ENCODE measurements at places on chromosomes 5 and 9.

GRCh38 chr9:77022783-77023440 lies 3.5 kb downstream of the FOXB2 start:
- no peak for DNase-seq

- DNase-seq: no peak
Measured at GRCh38 chr5:53874409-53874808, 314.0 kb downstream of the NDUFS4 start.

GRCh38 chr5:88882276-88883038 lies 527 bp downstream of the MEF2C start:
- DNase-seq: peak; percentile 29

DNA sequence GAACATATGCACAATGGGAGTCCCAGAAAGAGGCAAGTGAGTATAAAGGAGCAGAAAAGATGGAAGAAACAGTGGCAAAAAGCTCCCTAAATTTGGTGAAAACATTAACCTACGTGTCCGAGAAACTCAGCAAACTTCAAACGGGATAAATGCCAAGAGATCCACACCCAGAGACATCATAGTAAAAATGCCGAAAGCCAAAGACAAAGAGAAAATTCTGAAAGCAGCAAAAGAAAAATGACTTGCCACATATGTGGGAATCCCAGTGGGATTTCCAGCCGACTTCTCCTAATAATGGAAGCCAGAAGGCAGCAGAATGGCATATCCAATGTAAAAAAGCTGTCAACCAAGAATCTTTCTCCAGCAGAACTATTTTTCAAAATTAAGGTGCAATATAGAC lies 101.2 kb downstream of the ADAMTS2 start:
- DNase-seq: no peak

- no peak for DNase-seq
Measured at GRCh38 chr9:105178076-105178475, 66.4 kb upstream of the SLC44A1 start.

GRCh38 chr5:51391175-51391574 lies 7.9 kb downstream of the ISL1 start:
- DNase-seq: no peak
